ENCODE measurements at places on chromosomes 2 and 18.

GRCh38 chr2:146079216-146079615, 1559.3 kb upstream of the ZEB2 start:
- no peak for DNase-seq

- no peak for DNase-seq
Observed at GRCh38 chr2:217863883-217864282, 138.9 kb downstream of the TNS1 start.

GRCh38 chr2:196711625-196712024, 72.1 kb downstream of the CCDC150 start:
- DNase-seq, result no peak

GRCh38 chr2:82120115-82120514, 1815.6 kb upstream of the LRRTM1 start:
- DNase-seq, result no peak

DNA sequence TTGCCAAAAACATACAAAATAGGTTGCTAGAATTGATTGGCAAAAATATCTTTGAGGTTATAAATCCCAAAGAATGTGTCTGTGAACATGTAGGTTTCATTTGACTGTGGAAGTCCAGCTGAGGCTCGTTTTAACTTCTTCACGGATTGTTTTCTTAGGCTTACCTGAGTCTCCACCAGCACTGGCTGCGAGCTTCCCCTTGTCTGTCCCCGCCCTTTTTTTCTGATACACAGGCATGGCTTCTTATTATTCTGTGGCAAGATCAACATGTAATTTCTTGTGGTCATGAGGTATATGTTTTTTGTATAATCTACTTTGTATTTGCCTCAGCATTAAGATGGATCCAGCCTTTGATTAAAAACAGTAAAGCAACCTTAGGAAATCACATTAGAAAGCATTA, 7.2 kb upstream of the SLC40A1 start:
- DNase-seq, result no peak

- DNase-seq, result no peak
Observed at GRCh38 chr2:214127571-214127970, 283.3 kb upstream of the VWC2L start.

DNA sequence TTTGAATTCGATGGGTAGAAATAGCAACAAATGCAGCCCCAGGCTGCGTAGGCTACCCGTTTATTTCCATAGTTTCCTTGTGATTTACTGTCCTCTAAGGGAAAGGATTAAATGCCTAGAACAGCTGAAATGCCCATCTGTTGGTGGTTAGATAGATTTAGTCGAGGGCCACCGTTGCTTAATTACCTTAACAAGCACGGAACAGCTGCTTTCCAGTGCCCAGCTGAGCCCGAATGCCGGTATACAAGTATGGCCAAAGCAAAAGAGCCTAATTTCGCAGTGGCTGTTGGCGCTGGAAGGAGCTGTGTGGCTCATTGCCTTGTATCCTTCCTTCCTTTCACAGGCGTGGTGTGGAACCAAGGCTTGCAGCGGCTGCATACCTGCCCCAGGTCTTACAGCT, 109.1 kb downstream of the CABLES1 start:
- DNase-seq, result no peak

DNA sequence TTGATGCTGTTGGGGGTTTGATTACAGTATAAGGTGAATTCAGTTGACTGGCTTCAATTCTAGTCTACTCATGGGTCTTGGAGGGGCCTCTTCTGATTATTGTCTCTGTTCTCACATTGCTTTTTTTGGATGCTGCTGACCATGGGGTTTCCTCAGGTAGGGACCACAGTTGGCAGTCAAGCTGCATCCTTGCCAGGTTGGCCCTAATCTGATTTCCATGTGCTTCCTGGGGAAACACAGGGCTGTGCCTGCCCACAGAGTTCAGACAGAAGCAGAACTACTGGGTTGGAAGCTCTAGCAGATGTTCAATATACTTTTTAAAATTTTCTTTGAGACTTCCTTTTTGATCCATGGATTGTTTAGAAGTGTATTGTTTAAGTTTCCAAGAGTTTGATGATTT, 227.3 kb downstream of the XIRP2 start:
- DNase-seq, result no peak

DNA sequence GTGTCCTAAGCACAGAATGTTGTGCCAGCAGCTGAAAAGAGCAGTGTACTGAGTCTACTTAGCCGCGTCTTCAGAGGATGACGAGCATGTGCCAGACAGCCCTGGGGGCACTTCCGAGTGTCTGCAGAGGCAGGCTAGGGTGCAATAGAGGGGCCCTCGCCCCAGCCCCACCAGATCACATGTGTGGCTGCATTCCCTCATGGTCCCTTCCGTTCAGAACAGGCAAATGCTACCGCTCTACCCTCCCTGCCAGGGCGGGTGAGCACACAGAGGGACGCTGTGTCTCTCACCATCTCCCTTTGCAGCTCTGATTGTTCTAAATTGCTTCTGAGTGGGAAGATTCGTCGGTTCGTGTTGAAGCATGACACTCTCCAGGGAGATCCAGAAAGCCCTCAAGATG, 212.2 kb upstream of the RAB12 start:
- no peak for DNase-seq

DNA sequence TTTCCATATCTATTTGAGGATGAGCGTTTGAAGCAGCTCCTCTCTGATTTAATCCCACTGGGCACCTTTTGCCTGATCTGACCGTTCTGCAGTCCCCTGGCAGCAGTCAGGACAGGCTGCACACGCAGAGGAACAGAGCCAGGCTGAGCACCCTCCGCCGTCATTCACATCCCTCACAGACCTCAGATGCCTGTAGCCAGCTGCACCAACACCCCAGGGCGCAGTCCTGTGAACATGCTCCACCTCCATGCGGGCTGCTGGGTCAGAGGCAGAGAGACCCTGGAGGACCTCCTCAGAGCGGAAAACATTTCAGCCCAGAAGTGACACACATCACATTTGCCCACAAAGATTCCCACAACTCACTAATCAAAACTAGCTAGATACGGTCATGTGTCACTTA, 146.1 kb downstream of the SEPTIN10 start:
- no peak for DNase-seq

DNA sequence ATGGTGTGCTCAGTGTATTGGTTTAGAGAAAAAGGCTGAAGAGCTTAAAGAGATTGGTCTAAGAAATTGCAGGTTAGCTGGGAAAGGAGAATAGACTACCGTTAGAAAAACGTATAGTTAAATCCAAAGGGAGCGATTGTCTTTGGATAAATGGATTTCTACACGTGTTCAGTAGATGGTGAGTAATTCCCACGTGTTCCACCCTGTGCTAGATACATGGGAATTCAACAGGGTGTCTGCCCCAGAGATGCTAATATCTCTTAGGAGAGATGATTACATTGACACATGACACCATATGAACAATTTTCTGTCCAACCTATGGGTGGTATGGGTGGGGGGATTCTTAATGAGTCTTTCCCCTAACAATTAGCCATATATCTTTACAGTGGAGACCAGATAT, 99.8 kb downstream of the TDRD15 start:
- DNase-seq, result no peak

DNA sequence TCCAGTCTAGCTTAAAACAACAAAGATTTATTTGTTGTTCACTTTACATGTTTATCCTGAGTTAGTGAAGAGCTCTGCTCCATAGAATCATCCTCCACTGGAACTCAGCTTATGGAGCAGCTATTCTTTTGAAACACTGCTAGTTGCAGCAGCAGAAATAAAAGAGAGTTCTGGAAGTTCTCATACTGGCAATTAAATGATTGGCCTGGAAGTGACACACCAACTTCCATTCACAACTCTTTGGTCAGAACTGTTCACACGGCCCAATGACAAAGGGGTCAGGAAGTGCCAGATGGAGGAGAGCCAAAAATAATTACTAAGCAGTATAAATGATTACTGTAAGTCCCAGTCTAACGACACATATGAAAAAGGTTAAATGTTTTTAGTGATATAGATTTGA, 39.1 kb downstream of the FBXO11 start:
- DNase-seq, result no peak

DNA sequence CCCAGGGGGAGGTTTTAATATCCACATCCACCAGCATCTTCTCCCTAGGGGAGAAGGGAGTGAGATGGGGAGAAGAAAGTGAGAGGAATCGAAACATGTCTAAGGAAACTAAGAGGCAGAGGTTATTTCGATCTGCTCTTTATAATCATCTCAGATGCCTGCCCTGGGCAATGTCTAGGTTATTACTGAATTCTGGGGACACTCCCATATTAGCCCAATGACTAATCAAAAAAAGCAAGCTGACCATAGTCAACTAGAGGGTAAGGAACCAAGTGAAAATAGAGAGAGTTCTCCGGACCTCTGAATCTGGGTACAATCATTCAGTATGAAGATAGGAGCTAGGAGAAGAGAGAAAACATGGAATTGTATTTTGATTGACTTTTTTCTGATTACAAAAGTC, 56.7 kb upstream of the EML4 start:
- DNase-seq, result no peak

- DNase-seq, result no peak
Observed at GRCh38 chr2:44055229-44055628, 59.4 kb upstream of the LRPPRC start.

DNA sequence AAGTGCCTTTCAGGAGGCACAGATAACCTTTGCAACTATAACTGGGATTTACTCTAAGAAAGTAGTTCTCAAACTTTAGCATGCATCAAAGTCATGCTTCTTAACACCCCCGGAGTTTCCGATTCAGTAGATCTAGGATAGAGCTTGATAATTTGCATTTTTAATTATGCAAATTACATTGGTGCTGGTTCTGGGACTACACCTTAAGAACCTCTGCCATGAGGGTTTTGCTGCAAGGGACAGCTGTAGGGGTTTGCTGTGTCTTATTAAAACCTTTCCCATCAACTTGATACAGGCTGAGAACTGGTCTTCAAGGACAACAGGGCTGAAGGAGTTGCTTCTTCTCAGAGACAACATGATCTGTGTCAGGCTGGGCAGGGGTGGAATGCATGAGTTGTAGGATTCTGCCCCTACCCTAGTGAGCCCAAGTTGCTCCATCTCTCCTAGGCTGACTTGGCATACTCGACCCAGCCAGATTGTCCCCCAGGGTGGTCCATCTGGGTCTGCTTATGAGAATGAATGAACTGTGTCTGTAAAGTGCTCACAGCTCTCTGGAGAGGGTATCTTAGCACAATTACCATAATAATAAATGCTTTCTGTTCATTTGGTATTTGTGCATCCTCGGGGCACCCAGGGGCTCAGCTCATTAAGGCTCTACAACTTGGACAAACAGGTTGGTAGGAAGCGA, 232.7 kb downstream of the CLIP4 start:
- DNase-seq, result no peak

GRCh38 chr18:8868276-8868675, 162.9 kb downstream of the MTCL1 start:
- DNase-seq, result no peak

DNA sequence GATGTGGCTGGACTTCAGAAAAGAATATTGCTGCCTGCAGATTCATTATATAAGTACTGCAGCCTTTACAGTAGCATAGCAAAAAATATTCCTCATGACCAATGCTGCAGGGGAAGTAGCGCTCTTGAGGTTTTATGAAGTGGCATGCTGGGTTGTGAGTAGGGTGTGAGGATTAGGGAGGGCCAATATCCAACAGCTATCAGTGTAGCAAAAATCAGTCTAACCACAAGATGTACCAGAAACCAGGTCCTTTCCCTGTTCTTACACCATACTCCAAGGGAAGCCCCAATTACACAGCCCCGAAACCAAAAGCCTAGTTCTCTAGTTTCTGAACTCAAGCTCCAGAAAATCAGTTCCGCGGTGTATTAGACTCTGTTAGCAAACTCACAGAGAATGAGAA, 1082.2 kb upstream of the DDX18 start:
- DNase-seq, result no peak

- no peak for DNase-seq
Observed at GRCh38 chr2:108236676-108237335, 3.0 kb upstream of the SULT1C3 start.

GRCh38 chr2:127163921-127164320, 56.2 kb downstream of the CYP27C1 start:
- no peak for DNase-seq

- no peak for DNase-seq
Observed at GRCh38 chr2:140451324-140451723, 1671.1 kb upstream of the NXPH2 start.

DNA sequence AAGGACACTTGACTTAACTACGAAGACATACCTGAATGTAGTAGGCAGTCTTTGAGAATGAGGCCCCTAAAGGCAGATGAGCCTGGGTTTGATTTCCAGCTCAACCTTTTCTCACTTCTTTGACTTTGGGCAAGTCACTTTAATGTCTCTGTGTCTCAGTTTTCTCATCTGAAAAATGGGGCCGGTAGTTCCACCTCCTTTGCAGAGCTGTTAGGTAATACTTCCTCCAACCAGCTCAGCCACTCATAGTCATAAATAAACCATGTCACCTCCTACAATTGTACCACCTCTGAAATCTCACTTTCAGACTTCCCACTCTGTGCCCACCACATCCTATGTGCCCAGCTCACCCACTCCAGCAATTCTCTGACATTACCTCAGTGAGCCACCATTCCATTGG, 10.4 kb downstream of the ARHGAP25 start:
- DNase-seq, result no peak

DNA sequence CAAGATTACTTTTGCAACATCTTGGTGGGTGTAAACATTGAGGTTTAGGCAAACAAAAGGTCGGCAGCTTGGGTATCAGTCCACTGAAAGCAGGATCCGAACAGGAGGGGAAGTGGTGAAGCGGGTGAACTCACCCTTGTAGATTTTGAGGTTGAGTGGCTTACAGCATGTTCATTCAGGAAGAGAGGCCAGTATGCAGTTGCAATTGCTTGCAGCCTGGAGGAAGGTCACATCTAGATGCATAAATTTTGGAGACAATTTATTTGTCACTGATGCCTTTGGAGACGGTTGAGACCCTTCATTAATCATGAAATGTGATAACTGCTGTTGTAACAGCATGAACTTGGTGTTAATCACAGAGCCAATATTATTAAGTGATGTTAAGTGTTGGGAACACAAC, 131.1 kb downstream of the LTBP1 start:
- no peak for DNase-seq

DNA sequence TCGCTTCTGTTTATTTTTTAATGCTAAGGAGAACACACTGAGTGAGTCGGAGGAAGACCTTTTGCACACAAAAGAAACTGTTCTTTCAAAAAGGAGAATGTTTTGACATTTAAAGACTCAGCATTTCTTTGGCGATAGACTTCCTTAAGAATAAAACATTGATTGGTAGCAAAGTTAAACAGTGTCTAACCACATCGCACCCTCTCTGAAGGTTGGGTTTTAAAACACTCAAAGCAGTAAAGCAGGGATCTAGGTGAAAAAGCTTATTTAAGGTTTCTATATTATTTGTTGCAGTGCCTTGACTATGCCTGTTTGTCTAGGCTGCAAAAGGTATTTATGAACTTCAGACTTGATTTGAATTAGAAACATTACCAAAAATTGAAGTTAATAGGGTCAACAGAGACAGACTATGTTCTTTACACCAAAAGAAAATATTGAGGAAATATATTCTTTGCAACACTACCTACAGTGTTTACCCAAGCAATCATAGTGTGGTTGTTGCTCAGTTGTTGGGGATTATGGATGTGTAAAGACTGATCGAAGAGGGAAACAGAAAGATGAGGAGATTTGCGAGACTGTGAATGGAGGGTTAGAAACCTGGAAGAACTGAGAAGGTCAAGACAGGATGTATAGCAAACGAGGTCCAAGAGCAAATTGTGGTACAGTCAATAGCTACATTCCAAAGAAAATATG, 297.8 kb upstream of the SLC39A10 start:
- DNase-seq, result no peak
